Heart left ventricle (tissue), 16 donors: ENCODE measurements at places on chromosomes 11 and 22.

DNA sequence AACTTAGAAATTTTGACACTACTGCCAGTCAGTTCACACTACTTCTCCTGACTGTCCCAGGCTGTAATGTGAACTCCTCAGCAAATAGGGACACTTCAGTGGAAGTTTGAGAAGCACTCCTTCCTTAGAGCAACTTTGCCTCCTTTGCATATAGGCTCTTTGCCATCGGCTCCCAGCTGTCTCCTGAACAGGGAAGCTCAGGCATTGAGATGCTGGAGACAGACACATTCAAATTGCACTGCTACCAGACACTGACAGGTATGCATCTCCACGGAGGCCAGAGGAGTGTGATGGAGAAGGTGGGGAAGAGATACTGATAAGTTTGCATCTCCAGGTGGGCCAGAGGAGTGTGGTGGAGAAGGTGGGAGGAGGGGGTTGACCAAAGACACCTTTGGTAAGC is 1.4 kb downstream of the TRAPPC4 start:
- no peak for DNase-seq

- DNase-seq: no peak
Observed at GRCh38 chr11:43992834-43993637, 50.6 kb downstream of the C11orf96 start.

DNA sequence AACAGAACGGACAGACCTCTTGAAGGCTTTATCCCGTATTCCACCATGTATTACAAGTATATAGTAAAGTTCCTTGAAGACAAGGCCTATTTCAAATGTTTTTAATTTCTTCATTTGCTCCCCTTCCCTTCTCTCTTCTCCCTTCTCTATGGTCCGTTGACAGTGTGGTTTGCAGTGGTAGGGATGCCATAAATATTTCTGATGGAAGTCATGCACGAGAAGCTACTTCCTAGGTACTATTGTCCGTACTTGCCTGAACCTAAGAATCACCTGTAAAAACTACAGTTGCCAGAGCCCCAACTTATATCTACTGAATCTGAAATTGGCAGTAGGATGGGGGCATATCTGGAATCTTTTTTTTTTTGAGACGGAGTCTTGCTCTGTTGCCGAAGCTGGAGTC is 2.8 kb downstream of the PISD start:
- no peak for DNase-seq

DNA sequence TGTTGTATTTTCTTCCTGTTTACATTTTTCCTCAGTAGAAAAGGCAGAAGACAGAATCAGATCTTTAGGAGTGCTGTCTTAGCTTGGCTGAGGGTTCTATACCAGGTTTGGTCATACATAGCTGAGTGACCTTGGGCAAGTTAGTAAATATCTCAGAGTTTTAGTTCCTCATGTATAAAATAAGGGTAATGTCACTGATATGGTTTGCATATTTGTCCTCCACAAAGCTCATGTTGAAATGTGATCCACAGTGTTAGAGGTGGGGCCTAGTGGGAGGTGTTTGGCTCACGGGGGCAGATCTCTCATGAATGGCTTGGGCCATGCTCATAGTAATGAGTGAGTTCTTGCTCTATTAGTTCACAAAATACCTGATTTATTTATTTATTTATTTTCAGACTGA is 7.5 kb upstream of the HTR3A start:
- no peak for DNase-seq
